Neural crest cell (in vitro differentiated cells): ENCODE measurements at places on chromosomes 3 and 15.

GRCh38 chr15:101233651-101234280 lies 18.1 kb downstream of the CHSY1 start:
- no peak for DNase-seq

DNA sequence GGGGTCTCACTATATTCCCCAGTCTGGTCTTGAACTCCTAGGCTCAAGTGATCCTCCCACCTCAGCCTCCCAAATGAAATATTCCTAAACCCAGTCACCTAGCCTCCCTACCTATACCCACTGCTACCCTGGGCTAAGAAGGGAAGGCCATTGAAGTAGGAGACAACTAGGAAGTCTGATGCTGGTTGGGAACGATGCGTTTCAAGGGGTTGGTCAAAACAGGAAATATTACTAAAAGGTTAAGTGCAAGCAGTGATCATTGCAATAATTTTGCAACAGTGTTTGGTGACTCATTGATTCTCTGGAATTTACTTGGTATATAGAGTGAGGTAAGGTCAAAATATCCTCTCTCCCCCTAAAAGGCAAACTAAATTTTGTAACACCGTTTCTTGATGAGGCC lies 4.6 kb upstream of the UQCRC1 start:
- DNase-seq = no peak

DNA sequence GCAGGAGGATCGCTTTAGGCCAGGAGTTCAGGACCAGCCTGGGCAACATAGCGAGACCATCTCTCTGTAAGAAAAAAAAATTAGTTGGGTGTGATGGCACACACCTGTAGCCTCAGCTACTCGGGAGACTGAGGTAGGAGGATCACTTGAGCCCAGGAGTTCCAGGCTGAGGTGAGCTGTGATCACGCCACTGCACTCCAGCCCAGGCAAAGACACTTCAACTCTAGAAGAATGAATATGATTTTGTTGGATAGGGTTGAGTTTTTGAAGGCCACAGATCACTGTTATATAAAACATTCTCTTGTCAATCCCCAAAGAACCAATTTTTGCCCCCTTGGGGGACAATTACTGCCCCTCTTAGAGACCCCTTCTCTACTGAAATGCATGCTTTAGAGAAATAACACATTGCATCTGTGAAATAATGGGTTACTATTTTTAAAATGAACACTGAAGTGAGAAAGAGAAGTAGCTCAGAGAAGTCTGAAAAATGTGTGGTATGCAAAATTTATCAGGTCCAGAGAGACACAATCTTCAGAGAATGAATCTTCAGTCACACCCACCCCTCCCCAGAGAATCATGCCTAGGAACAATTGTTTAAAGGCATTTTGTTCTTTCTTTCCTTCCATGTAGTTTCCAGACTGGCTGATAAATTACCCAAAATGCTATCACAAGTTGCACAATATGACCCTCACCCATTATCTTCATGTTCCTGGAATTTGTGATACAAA lies 42.7 kb downstream of the METTL6 start:
- DNase-seq = no peak

- no peak for DNase-seq
These were observed 156.1 kb downstream of the TBL1XR1 start for GRCh38 chr3:177041021-177041729.

- DNase-seq = no peak
These were observed 278.1 kb upstream of the P2RY1 start for GRCh38 chr3:152556731-152557254.

- no peak for DNase-seq
These were observed 15.7 kb downstream of the CCDC12 start for GRCh38 chr3:46960835-46961234.

DNA sequence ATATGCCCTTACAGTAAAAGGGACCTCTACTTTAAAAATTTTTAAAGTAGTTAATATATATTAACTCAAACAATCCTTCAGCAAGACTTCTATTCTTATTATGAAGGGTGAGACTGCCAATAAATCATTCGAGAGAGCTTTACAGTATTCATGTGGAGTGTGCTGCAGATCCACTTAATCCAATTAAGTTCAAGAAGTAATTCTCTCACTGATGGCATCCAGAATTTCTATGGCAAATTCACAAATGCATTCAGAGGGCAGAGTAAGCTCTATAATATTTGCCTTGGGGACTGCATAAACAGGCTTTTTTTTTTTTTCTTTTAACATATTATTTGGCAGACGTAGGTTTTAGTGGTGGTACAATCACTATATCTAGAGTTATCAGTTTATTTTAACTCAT lies 692.0 kb downstream of the NLGN1 start:
- no peak for DNase-seq

GRCh38 chr3:193630005-193630404 lies 37.0 kb downstream of the OPA1 start:
- no peak for DNase-seq

DNA sequence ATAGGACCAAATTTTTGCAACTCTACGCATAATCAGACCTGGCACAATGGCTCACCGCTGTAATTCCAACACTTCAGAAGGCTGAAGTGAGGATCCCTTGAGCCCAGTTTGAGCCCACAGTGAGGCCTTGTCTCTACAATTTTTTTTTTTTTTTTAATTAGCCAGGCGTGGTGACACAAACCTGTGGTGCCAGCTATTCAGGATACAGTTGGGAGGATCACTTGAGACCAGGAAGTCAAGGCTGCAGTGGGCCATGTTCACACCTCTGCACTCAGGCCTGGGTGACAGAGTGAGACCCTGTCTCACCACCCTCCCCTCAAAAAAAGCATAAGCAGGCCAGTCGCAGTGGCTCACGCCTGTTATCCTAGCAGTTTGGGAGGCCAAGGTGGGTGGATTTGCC lies 24.7 kb downstream of the OIP5 start:
- DNase-seq = no peak

- DNase-seq = no peak
These were observed 194.9 kb upstream of the EPHA6 start for GRCh38 chr3:96619475-96619874.

DNA sequence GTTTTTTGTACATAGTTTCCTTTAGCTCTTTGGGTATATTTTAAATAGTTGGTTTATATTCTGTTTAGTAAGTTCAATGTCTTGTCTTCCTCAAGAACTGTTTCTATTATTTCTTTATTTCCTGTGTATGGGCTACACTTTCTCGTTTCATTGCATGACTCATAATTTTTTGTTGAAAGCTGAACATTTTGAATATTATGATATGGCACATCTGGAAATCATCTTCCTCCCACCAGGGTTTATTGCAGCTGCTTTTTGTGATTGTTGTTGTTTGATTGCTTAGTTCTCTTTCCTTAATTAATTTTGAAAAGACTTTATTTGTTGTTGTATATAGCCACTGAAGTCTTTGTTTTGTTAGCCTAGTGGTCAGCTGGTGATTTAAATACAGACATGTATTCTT lies 43.8 kb downstream of the LSM3 start:
- no peak for DNase-seq

- no peak for DNase-seq
These were observed 264.8 kb upstream of the IGF1R start for GRCh38 chr15:98383571-98383970.

DNA sequence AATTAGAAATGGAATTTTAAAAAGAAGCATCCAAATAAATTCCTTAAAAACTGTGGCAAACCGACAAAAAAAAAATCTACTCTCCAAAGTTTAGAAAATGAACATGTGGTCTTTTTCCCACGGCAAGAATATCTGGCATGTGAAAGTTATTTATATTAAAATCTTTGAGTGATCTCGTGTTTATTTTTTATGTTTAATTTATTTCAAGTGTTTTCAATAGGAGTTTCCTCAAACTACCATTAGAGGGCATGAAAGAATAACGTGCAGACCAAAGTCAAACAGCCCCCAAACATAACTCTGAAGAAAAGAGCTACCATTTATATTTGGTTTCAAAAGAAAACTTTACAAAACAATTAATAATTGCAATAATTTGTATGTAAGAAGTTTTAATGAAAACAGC lies 286.4 kb downstream of the ZIC4 start:
- no peak for DNase-seq

DNA sequence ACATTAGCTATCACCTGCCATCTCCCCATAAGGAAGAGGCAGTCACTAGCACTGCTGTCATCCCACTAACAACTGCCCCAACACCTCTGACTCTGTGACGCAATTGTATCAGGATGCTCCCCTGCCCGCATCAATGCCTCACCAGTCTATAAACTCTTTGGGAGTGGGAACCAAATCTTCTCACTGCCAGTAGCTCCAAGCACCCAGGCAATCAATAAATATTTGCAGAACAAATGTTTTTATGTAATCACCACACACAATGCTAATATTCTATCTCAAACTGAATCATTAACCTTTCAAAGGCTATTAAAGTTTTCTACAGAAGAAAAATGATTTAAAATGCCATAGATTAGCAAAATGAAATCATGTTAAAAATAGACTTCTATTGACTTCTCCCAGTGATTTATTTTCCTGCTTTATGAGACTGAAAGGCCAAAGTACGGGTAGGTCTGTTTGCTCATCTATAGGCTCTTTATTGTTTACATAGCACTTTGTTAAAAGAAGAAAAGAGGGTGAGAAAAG lies 131.3 kb downstream of the PLD1 start:
- no peak for DNase-seq

GRCh38 chr3:89145995-89146394 lies 38.6 kb downstream of the EPHA3 start:
- DNase-seq = no peak

GRCh38 chr3:63126530-63126929 lies 151.6 kb upstream of the SYNPR start:
- DNase-seq = no peak

- DNase-seq = no peak
These were observed 82.4 kb upstream of the VGLL4 start for GRCh38 chr3:11726146-11726545.

DNA sequence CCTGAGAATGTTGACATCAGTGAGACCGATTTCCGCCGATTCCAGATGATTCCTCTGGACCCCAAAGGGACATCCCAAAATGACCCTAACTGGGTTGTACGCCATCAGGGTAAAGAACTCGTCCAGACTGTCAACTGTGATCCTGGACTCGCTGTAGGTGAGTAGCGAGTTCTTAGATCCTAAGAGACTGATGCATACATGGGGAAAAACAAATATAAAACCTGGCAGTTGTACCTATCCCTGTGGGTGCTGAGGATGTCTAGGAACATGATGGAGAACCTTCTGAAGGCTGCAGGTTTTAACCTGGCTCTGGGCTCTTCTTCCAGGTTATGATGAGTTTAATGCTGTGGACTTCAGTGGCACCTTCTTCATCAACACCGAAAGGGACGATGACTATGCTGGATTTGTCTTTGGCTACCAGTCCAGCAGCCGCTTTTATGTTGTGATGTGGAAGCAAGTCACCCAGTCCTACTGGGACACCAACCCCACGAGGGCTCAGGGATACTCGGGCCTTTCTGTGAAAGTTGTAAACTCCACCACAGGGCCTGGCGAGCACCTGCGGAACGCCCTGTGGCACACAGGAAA lies 12.3 kb downstream of the THBS1 start:
- no peak for DNase-seq

DNA sequence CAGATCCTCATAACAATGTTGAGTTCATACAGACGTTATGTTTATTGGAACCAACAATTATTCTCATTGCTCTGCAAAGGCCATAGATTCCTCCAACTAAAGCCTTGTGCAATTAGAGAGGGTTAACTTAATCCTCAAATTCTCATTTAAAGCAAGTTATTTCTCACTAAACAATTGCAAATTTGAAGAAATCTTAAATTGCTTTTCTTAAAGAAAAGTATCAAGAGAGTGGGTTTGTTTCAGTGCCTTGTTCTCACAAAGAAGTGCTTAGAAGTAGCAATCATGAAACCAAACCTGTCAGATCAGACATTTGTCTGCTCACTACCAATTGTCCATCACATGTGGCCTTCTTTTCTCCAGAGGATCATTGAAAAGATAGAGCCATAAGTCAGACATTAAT lies 124.8 kb downstream of the KCNH8 start:
- DNase-seq = no peak

GRCh38 chr3:186571644-186572013 lies 1.1 kb downstream of the DNAJB11 start:
- no peak for DNase-seq
